Stimulated activated CD4-positive, alpha-beta T cell treated with anti-CD3 and anti-CD28 coated beads, Interleukin-4, amount 100 ng/mL, for 1 hour (primary cell): ENCODE measurements at places on chromosomes 1 and 21.

DNA sequence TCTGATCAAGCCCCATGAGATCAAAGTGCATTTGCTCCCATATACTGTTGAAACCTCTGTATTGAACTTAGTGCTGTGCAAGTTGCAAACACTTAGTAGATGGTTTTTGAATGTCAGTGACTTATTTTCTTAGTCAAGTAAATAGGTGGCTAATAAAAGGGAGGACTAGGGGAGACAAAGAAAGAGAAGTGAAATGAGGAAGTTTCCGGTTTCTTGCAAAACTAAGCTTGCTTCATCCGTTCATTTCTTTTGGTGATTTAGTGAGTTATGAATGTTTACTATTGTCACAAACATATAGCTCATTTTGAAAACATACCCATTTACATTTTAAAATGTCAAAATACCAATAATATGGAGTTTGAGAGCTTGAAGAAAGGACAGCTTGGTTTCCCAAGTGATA lies 23.0 kb downstream of the ADAMTS5 start:
- DNase-seq = no peak

GRCh38 chr1:82628887-82629286 lies 828.2 kb downstream of the ADGRL2 start:
- DNase-seq = no peak

DNA sequence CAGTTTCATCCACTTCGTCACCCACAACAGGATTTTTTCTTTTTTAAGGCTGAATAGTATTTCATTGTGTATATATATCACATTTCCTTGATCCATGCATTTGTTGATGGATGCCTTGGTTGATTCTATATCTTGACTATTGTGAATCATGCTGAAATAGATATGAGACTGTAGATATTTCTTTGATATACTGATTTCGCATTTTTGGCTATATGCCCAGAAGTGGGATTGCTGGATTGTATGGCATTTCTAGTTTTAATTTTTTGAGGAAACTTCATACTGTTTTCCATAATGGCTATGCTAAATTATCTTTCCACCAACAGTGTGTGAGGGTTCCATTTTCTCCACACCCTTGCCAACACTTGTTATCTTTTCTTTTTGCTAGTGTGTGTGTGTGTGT lies 5.0 kb downstream of the GUCA2B start:
- DNase-seq = no peak

- no peak for DNase-seq
Measured at GRCh38 chr1:99551812-99552614, 93.9 kb upstream of the PALMD start.

DNA sequence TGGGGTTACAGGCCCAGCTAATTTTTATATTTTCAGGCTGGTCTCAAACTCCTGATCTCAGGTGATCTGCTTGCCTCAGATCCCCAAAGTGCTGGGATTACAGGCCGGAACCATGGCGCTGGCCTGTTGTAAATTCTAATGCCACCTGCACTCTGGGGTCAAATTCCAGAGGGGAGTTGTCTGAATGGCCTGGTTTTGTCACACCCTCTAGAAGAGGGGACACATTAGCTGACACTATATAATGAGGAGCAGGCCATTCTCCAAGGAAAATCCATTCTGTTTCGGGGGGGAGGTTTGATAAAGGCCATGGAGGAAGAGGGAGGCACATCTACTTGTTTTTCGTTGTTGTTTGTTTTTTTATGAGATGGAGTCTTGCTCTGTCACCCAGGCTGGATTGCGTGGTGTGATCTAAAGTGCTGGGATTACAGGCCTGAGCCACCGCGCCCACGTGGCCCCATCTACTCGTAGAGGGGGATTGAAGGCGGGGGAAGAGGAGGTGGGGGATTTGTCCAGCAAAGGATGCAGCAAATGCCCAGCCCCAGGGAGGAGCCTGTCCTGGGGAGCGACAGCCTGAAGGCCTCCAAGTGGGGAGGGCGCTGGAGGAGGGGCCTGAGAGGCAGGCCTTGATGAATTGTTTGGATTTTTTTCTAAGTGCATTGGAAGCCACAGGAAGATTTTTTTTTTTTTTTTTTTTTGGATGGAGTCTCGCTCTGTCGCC lies 78.4 kb upstream of the SLC45A1 start:
- DNase-seq = no peak
